Ascending aorta (tissue), 2 donors: ENCODE measurements at places on chromosomes 7 and 10.
A peak's percentile ranks its signal among the peaks of the same experiment; 100 is the strongest.

DNA sequence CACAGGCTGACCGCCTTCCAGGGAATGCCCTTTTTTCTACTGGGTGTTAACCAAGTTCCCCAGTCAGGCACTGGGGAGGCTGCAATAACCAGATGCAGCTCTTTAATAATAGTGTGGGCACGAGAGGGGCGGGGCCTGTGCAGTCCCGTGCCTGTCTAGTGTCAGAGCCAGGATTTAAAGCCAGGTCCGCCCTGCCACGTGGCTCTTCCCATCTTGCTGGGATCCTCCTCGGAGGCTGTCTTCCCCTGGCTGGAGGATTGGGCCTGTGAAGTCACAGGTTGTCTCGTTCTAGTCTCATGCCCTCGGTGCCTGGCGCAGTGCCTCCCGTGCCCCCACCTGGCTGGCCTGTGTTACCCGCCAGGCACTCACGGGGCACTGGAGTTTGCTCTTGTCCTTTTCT, 25.2 kb downstream of the TMEM120A start:
- no peak for DNase-seq

- no peak for DNase-seq
These were observed 79.2 kb downstream of the PHTF2 start for GRCh38 chr7:77877791-77878190.

DNA sequence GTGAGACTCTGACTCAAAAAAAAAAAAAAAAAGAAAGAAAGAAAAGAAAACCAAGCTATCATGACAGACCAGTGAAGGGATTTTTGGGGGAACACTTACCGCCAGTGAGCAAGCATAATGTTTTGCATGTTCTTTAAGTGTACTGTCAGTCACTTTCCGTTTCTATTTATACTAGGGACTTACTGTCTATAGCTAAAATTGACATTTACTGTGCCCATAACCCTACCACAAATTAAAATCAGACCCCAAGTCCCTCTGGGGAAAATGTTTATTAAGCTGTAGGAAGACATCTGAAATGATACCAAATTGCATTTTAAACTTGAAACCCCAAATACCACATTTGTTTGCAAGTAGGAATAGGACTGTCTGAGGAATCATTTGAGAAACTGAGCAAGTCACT, 252.8 kb downstream of the TRIL start:
- DNase-seq: no peak

- no peak for DNase-seq
These were observed 167.2 kb upstream of the FERD3L start for GRCh38 chr7:19312416-19312815.

GRCh38 chr10:62640411-62640810, 164.1 kb upstream of the ADO start:
- DNase-seq: no peak

DNA sequence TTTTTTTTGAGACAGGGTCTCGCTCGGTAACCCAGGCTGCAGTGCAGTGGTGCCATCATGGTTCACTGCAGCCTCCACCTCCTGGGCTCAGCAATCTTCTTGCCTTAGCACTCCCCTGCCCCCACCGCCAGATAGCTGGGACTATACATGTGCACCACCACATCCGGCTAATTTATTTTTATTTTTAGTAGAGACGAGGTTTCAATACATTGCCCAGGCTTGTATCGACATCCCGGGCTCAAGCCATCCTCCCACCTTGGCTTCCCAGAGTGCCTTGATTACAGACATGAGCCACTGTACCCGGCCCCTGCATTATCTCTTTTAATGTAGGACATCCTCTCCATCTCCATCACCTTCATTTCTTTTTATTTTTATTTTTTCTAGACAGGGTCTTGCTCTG, 213.3 kb downstream of the CUX1 start:
- peak; percentile 48 for DNase-seq

DNA sequence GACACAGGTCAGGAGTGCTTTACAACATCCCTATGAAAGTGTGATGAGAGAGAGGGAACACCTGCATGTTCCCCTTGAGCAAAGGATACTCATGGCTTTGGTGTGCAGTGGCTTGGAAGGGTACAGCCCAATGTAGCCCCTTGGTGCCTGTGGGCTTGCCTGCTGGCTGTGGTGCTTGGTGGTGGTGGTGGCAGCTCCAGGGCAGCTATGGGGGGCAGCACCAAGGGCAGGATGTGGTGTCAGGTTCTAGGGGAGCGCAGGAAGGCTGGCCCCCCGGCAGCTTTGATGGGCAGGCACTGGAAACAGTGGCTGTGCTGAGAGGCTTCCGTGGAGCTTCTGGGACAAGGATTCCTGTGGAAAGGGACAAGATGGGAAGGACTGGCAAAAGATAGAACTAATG, 464.0 kb upstream of the ZMIZ1 start:
- no peak for DNase-seq

- peak; percentile 60 for DNase-seq
These were observed 339.9 kb downstream of the DNAJB6 start for GRCh38 chr7:157676456-157677255.

- DNase-seq: no peak
These were observed 1307.6 kb downstream of the XPNPEP1 start for GRCh38 chr10:108615576-108616320.

GRCh38 chr7:15128716-15129115, 226.2 kb upstream of the DGKB start:
- no peak for DNase-seq

DNA sequence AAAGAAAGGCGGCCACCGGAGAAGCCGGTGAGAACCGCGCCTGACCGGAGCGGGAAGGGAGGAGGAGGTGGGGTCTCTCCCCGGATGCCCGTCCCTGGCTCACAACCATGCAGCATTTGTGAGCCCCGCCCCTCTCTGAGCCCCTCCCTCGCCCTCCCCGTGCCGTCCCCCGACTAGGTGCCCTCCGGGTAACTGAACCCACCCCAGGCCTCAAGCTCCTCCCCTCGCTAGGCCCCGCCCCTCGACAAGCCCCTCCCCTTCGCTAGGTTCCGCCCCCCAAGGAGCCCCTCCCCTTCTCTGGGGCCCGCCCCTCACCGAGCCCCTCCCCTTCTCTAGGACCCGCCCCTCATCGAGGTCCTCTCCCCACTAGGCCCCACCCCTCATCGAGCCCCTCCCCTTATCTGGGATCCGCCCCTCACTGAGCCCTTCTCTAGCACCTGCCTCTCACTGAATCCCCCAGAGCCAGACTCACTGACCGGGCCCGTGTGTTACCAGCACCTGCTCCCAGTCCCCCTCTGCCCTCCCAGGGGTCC, 42.2 kb upstream of the HSPB1 start:
- DNase-seq: no peak

DNA sequence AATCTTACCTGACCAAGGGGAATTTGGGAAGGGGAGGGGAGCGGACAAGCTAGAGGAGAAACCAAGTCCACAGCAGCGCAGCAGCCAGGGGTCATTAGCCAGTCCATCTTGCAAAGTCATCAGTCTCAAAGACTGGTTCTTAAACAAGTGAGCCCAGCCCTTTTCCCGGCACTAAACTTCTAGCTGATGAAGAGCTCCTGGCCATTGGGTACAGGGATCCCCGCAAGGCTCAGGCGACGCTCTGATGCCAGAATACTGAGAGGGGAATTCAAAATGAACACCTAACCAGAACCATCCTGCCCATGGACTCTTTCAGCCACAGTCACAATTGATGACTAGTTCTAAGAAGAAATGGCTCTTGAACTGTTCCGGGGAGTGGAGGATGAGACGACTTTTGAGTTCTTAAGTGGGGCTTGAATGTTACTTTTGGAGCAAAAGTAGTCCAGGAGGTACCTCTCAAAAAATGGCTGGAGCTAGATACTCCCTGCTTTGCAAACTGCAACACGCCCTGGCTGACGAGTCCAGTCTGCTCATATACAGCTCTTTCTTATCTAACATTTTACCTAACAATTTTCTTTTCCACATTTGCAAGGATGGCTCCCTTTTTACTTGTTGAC, 2.5 kb upstream of the TWIST1 start:
- DNase-seq: no peak

DNA sequence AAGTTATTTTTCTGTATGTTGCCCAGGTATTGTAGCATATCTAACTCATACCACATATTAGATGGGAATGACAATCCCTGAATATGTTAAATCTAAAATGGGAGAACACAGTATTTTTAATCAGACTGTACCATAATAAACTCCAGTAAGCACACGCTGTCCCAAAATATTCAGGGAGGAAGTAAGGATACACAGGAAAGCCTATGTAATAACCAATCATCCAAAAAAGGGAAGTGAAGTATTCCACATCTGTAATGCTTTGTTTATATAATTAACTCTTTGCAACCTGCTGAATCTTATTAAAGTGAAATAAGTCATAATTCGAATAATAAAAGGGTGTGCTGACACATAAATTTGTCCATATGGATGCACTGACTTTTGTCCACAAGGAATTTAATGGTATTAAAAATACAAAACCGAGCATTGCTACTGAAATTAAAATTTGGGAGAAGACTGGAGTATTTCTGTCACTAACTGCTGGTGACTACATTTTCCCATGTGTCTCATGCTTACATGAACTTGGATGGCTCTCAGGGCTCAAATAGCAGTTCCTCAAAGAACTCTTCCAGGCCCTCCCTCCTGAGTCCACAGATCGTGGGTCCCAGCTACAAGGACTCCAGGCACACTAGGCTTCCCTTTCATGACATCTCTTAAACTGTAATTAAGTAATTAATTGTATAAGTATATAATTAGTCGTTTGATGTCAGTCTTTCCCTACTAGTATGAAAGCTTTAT, 120.6 kb downstream of the NEBL start:
- no peak for DNase-seq

GRCh38 chr7:122457325-122457724, 152.8 kb upstream of the FEZF1 start:
- no peak for DNase-seq

- DNase-seq: no peak
These were observed 58.0 kb downstream of the GNAT3 start for GRCh38 chr7:80453699-80454340.

GRCh38 chr10:63636812-63637211, 115.6 kb downstream of the REEP3 start:
- DNase-seq: no peak

DNA sequence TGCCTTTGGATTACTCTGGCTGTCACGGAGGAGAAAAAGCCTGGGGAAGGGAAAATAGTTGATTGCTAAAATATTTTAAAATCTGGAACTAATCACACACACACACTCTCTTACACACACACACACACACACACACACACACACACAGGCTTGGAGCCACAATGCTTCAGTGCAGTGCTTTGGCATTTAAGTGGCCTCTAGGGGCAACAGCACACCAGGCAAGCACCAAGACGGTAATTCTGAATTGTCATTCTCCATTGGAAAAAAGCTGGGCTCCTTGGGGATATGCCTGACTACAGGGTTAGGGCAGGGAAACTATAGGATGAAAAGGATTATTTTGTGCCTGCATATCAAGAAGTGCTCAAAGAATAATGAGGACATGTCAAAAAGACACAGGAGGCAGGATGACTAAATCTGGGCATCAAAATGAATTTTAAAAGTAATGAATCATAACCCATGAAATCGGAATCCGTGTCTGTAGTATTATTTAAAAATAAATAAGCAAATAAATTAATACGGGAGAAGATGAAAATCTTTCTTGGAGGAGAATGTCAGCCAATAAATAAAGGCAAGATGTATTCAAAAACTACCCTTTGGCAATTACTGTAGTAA, 30.4 kb upstream of the DDC start:
- DNase-seq: no peak

- DNase-seq: no peak
These were observed 17.7 kb upstream of the NRP1 start for GRCh38 chr10:33352175-33352574.

GRCh38 chr10:50506861-50507573, 116.7 kb downstream of the SGMS1 start:
- no peak for DNase-seq

DNA sequence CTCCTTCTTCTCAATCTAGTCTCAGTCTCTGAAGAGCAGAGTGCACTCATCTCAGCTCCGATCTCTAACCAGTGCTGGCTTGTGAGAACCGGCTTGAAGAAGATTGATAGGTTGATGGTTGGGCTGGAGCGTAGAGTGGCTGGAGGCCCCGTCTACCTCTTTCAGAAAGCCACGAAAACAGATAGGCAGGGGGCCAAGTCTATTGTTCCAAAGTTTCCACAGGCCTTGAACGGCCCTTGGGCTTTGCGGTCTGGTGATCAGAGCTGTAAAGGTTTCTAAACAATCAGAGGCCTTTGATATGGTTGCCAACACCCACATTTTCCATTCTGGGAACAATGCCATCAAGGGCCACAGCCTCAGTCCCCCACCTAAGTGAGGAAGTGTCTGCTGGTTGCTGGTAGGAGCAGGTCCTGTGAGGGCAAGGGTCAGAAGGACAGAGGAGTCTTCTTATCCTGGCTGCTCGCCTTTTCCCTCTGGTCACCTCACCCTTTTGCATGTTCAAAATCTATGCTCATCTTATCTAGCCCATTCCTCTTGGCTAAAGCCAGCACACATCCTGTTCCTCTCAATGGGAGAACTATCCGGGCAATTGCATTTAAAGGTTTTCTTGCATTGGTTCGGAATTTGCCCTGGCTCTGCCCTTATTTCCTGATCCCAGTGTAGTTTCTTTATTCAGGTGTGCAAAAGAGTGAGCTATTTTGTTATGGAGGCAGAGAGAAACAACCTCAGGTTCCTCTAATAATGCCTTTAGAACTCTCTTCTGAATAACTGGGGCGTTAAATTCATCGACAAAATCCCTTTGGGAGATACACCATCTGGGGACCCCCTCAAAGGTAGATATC, 70.3 kb upstream of the KMT2E start:
- no peak for DNase-seq

DNA sequence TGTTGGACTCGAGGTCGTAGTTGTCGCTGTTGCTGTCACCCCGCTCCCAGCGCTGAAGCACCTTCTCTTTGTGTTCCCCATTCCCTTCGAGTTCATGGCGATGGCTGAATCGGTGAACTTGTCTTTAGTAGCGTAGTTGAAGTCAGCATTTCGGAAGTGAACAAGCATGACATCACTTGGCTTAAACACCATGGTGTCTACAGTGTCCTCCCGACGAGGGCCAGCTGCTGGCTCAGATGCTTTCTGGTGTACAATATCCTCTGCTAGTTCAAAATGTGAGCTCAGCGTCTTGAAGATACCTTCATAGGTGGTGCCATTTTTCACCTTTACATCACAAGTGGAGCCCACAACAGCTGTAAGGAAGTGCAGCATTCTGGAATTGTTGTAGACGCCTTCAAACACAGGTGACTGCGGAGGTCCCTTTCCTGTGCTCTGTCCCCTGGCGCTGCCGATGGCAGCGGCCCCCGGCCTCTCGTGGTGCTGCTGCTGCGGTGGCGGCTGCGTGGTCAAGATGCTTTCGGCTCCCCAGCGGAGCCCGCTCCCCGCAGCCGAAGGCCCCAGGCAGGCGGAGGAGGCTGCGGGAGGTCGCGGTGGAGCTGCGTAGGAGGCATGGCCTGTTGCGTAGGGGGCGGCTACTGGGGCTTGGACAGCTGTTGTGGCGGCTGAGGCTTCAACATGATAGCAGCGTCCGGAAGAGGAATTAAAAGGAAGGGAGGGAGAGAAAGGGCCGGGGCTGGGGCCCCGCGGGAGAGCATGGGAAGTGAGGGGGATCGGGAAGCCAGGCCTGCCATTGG, 59.3 kb downstream of the ANKMY2 start:
- DNase-seq: no peak

GRCh38 chr10:79380125-79380945, 33.1 kb downstream of the PPIF start:
- DNase-seq: no peak
